ENCODE measurements at places on chromosomes 4 and X.

DNA sequence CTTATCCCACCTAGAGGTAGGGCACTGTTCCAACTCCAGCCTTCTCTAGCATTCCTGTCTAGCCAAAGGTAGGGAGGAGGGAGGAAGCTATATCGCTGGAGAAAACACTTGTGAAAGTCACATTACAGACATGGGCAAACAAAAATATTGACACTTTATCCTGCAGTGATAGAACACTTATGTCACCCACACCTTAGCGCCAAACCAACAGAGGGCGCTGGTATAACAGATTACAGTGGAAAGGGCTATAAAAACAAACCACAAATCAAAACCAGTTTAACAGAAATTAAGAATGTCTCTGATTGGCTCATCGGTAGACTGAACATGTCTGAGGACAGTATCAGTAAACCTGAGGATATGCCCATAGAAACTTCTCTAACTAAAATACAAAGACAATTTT is 451.3 kb downstream of the TLL1 start:
- DNase-seq, result peak; percentile 51

DNA sequence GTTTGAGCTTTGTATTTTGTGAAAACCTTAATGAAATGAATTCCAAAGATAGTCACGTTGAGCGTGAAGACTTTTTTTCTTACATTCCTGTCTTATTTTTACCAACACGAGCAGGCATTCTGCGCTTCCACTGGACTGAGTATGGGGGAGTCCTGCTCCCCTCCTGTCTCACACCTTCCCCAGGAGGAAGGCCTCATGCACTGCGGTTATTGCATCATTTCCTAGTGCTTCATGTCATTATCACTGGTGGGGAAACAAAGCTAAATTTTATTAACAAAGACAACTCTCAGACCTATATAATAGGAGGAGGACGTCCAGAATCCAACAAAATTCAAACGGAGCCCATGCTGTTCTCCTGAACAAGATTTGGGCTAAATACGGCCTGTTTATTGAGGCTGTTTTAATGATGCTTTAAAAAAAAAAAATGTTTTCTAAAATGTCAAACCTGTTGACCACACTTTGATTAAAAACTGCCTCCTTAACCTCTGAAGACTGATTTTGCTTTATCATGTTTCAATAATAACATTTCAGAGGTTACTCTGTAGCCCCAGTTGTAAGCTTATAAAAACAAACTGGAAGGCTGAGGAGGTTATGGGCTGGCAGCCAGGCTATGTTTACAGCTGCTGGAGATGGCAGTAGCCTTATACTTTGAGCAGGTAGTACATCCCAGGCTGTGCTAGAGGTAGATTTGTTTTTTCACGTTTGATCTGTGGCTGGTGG is 118.0 kb downstream of the SOWAHB start:
- DNase-seq, result no peak

- DNase-seq, result no peak
Measured at GRCh38 chrX:57915680-57916079, 5.4 kb upstream of the ZXDA start.

DNA sequence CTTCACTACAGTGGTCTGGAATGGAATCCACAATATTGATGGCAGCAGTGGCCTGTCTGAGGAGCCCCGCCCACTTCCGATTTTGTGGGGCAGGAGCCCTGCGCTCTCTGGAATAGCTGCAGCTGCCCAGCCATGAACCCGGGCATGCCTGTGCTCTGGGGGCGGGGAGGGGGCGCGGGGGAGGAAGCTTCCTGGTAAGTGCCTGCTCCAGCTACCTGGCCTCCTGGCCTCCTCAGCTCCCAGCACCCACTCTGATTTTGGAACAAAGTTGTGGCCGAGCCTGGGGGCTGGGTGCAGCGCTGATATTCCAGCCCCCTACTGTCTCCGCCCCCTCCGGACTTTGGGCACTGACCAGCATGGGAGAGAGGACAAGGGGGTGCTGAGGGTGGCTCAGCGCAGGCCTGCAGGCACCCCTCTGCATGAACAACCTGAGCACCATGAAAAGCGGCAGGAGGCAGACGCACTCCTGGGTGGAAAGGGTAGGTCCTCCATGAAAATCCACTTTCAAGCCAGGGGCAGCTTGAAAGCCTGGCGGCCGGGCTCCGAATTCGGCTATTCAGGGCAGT is 972.7 kb upstream of the AGA start:
- no peak for DNase-seq

DNA sequence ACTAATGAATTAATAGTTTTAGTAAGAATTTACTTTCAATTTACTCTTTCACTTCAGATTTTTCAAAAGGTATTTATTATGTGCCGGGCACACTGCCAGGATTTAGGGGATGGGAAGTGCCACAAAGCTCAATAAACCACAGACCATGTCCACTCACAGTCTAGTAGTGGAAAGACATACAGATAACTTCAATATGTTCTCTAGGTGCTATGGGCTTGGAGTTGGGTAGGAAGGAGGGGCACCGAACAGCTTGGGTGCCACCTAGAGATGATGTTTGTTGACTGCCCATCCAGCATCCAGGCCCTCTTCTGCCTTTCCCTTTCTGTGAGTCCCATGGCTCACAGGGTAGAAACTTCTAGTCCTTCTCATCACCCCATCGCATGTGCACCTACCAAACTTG is 17.8 kb downstream of the MFAP3L start:
- DNase-seq, result peak; percentile 33

- DNase-seq, result no peak
Measured at GRCh38 chrX:68431836-68432235, 1.5 kb downstream of the OPHN1 start.

GRCh38 chr4:3445111-3445820 is 3.5 kb downstream of the HGFAC start:
- DNase-seq, result no peak

DNA sequence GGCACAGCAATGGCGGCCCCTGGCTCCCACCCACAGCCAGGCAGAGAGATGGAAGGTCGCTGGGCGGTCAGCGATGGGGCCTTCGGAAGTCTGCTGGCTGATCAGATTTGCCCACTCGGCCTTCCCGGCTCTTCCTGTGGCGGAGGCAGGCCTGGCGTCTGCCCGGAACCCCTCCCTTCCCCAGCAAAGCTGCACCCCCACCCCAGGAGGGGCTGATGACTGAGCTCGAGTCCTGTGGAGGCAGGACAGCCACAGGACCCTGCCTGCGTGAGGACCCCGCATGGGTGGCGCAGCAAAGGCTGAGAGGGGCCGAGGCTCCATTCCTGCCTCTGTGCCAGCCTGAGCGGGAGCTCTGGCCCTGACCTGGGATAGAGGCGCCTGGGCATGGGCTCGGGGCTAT is 34.8 kb downstream of the TACC3 start:
- no peak for DNase-seq

- peak; percentile 68 for DNase-seq
Measured at GRCh38 chr4:79164907-79165610, 160.8 kb downstream of the NAA11 start.

GRCh38 chrX:15834827-15835595 is 19.6 kb downstream of the AP1S2 start:
- no peak for DNase-seq

DNA sequence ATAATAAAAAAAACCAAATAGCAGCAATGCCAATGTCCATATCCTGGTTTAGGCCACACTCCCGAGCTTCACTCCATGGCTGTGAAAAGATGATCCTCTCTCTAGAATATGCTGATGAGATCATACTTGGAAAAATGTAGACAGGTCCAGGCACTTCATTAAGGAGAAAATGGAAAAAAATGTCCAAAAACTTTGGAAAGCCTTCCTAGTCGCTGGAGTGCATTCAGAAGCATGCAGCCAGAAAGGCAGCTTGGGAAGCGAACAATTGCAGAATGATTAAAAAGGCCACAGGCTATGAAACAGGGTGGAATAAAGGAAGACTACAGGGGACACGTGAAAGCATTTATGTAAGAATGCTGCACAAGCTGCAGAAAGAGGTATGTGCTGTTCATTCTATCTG is 165.6 kb upstream of the HCCS start:
- DNase-seq, result no peak

GRCh38 chrX:9231491-9231890 is 197.6 kb upstream of the FAM9B start:
- DNase-seq, result no peak

- DNase-seq, result peak; percentile 38
Measured at GRCh38 chr4:36322921-36323354, 41.5 kb downstream of the DTHD1 start.

- DNase-seq, result peak; percentile 41
Measured at GRCh38 chrX:30570505-30570904, 7.1 kb downstream of the TASL start.

DNA sequence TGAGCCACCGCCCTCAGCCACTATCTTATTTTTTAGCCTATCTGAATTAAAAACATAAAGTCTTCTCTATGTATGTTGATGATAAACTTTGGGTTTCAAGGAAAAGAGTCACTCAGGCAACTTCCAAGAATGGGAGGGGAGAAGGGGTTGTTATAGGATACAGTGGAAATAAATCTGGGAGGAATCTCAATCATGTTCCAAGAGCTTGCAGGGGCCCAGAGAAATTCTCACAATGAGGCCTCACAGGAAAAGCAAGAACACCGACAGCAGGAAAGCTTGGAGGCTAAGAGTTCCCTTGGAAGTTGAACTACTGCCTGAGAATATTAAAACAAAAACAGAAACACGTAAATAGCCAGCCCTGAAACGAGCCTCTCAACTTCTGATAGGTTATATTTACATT is 384.6 kb upstream of the IGFBP7 start:
- DNase-seq, result no peak

- no peak for DNase-seq
Measured at GRCh38 chrX:104195013-104195412, 28.8 kb downstream of the FAM199X start.

DNA sequence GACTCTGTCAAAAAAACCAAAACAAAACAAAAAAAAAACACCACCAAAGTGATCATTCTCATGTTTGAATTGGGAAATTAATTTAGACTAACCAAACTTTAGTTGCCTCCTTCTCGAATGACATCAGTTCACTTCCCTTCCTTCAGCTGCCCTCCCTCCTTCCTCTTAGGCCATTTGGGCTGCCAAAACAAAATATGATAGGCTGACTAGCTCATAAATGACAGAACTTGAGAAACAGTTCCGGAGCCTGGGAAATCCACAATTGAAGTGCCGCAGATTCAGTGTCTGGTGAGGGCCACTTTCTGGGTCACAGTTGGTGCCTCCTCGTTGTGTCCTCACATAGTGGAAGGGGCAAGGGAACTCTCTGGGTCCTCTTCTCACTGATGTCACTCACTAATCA is 16.1 kb upstream of the WAS start:
- peak; percentile 78 for DNase-seq

DNA sequence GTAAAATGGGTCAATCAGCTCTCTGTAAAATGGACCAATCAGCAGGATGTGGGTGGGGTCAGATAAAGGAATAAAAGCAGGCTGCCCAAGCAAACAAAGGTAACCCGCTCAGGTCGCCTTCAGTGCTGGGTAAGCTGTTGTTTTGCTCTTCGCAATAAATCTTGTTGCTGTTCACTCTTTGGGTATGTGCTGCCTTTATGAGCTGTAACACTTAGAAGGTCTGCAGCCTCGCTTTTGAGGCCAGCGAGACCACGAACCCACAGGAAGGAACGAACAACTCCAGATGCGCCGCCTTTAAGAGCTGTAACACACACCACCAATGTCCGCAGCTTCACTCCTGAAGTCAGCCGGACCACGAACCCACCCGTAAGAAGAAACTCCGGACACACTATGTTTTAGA is 11.5 kb upstream of the CAMK2D start:
- no peak for DNase-seq

GRCh38 chr4:80454040-80454439 is 118.5 kb downstream of the CFAP299 start:
- no peak for DNase-seq

DNA sequence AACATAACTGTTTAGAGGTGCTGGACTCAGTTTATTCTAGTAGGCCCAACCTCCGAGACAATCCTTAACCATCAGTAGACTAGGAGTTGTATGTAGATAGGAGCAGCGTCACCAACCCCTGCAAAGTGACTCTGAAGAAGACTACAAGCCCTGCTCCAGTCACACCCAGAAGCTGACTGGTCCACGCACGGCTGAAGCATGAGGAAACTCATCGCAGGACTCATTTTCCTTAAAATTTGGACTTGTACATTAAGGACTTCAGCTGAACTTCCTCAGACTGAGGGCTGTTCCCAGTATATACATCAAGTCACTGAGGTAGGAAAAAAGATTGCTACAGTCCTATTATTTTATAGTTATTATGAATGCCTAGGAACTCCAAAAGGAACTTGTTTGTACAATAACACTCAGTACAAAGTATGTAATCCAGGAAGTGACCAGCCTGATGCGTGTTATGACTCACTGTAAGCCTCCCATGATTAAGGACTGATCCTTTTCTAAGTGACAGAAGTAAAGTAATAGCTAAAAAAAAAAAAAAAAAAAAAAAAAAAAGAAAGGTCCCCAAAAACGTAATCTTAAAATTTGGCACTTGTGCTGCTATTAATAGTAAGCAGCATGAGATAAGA is 41.6 kb upstream of the UGT2B7 start:
- peak; percentile 41 for DNase-seq

DNA sequence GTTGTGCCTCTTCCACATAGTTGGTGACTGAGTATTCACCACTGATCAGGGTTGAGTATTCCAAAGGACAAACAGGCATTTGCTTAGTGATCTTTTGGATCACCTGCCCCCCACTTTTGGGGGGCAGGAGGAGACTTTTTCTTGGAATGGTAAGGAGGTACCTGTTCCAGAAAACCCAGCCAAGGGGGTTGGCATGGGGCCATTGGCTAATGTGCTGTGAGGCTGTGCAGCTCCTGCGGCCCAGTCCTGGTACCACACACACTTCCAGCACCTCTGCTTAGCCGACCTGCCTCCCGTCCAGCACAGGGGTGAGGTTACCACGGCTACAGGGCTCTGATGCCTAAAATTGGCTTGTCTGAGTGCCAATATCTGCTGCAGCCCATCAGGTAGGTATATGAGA is 40.1 kb upstream of the MGST2 start:
- DNase-seq, result no peak

DNA sequence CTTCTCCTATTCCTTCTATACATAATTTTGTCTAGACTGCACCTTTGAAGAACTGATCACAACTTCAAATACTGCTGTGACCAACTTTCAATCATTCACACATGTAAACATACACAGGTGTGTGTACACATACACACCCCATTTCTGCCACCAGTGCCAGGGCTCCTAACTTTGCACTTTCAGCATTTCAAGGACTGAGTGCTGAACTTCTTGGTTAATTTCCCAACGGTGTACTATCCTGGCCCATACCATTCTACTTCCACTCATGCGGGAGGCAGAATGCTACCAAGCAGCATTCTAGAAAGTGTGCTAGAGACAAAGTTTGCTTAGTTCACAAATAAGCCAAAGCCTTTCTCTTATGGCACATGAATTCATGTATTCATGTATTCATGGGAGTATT is 51.2 kb downstream of the RPGR start:
- no peak for DNase-seq
